Panc1 (cell line): ENCODE measurements at places on chromosomes 3 and 15. TPM values are rescaled to one million over a fixed set of nuclear protein-coding genes. Genes with fewer than 3 reads are reported as not detected.
A peak's percentile ranks its signal among the peaks of the same experiment; 100 is the strongest.

- no peaks in the 10 kb centered on the region; the same call in 1 of the 2 replicates for H3K27me3 ChIP-seq
- H3K36me3 ChIP-seq = no peaks in the 10 kb centered on the region
- no peaks in the 10 kb centered on the region for H3K4me1 ChIP-seq
- no peak for DNase-seq
- no peak overlapping the region for H3K4me3 ChIP-seq
- H3K27ac ChIP-seq = no peak overlapping the region
Observed at GRCh38 chr15:32108661-32109060, 78.3 kb downstream of the CHRNA7 start.

LINGO1 gene
- 18.2 TPM for total RNA-seq

GRCh38 chr3:150359381-150359780, 48.7 kb upstream of the TSC22D2 start:
- H3K4me1 ChIP-seq = peaks cover 13% of the 10 kb centered on the region
- H3K36me3 ChIP-seq = no peaks in the 10 kb centered on the region
- H3K4me3 ChIP-seq = no peak overlapping the region
- no peaks in the 10 kb centered on the region for H3K27me3 ChIP-seq

GRCh38 chr3:53293867-53294266, 38.0 kb upstream of the TKT start:
- no peak overlapping the region for H3K27ac ChIP-seq
- DNase-seq = no peak
- H3K27me3 ChIP-seq = no peaks in the 10 kb centered on the region
- no peaks in the 10 kb centered on the region; the same call in none of the 2 replicates for H3K36me3 ChIP-seq
- no peaks in the 10 kb centered on the region for H3K4me1 ChIP-seq

DNA sequence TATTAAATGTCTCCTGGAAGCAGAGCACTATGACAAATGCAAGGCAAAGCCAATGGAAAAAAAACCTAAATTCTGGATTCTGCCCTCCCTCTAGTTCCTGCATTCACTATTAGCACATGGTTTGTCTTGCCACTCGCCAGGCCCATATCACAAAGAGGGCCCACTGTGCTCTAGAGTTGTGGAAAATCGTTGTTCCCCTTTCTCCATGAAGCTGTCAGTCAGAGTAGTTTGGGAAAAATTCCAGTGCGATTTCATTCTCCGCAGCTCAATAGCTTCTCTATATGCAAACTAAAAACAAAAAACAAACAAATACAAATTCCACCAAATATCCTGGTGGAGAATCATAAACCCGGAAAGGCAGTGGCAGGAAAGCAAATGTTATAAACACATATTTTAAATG, 77.3 kb downstream of the RORA start:
- no peaks in the 10 kb centered on the region for H3K36me3 ChIP-seq
- no peak overlapping the region for H3K27ac ChIP-seq
- no peaks in the 10 kb centered on the region for H3K4me1 ChIP-seq

GRCh38 chr3:134803652-134804051, 8.6 kb downstream of the EPHB1 start:
- H3K4me3 ChIP-seq = no peak overlapping the region
- H3K27ac ChIP-seq = no peak overlapping the region
- peaks cover 13% of the 10 kb centered on the region for H3K27me3 ChIP-seq
- H3K36me3 ChIP-seq = no peaks in the 10 kb centered on the region

DZIP1L gene
- 11.1 TPM for total RNA-seq

GRCh38 chr15:28107111-28107903, 8.2 kb upstream of the OCA2 start:
- no peaks in the 10 kb centered on the region for H3K27me3 ChIP-seq
- DNase-seq = no peak
- H3K4me1 ChIP-seq = no peaks in the 10 kb centered on the region
- no peak overlapping the region for H3K27ac ChIP-seq
- H3K4me3 ChIP-seq = no peak overlapping the region

DNA sequence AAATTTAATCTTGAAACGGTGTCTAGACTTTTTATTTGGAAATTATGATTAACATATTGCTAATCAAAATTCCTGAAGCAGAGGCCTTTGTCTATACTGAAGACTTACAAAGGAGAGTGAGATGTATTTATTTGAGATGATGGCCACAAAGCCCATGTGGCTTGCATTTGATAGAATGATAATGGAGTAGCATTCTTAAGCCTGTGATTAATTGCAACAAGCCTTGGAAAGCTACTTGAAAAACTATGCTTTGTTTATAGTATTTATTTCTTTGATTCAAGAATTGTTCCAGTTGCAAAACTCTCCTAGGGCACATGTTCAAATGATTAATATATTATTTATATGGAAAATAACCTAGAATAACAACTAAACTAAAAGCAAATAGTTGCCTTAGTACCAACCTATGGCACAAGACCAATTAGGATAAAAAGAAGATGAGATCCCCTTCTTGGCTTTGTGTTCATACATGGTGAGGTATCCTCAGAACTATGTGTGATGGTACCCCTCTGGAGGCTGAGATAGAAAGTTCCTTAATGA, 244.1 kb upstream of the TBL1XR1 start:
- peaks cover 12% of the 10 kb centered on the region; the same call in 1 of the 2 replicates for H3K4me1 ChIP-seq
- H3K27ac ChIP-seq = peak overlapping the region; percentile 79; the same call in 1 of the 2 replicates
- DNase-seq = no peak
- no peak overlapping the region for H3K4me3 ChIP-seq
- no peaks in the 10 kb centered on the region for H3K27me3 ChIP-seq

- H3K4me1 ChIP-seq = peaks cover 21% of the 10 kb centered on the region
- no peaks in the 10 kb centered on the region; the same call in 1 of the 2 replicates for H3K36me3 ChIP-seq
- no peak for DNase-seq
- H3K27me3 ChIP-seq = no peaks in the 10 kb centered on the region; the same call in 1 of the 2 replicates
Observed at GRCh38 chr3:138184994-138185393, 2.1 kb upstream of the ARMC8 start.

GRCh38 chr15:20344601-20345400, 196.8 kb downstream of the GOLGA6L6 start:
- H3K4me3 ChIP-seq = no peak overlapping the region
- no peak for DNase-seq
- H3K4me1 ChIP-seq = no peaks in the 10 kb centered on the region
- no peaks in the 10 kb centered on the region for H3K27me3 ChIP-seq
- no peaks in the 10 kb centered on the region for H3K36me3 ChIP-seq

DNA sequence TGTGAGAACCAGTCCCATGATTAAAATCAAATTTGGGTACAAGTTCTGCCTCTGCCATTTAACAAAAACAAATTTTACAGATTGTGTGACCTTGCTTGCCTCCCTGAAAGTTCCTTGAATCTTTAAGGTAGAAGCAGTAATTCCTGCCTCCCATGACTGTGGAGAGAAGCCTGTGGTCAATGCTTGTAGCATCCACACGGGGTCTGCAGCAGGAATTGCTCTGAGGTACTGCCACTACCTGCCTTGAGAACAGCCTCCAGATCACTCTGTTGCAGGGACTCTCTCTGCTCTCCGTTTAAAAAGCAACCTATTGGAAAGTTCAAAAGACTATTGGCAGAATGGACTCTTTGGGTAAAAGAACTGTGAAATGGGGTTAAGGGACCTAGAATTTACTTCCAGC, 75.9 kb downstream of the SST start:
- no peaks in the 10 kb centered on the region for H3K36me3 ChIP-seq
- peaks cover 2% of the 10 kb centered on the region; the same call in 1 of the 2 replicates for H3K27me3 ChIP-seq
- H3K4me1 ChIP-seq = no peaks in the 10 kb centered on the region; the same call in 1 of the 2 replicates

- H3K36me3 ChIP-seq = no peaks in the 10 kb centered on the region
- no peak overlapping the region for H3K4me3 ChIP-seq
- no peak for DNase-seq
- no peaks in the 10 kb centered on the region for H3K27me3 ChIP-seq
Observed at GRCh38 chr15:100726421-100727190, 124.2 kb downstream of the ASB7 start.

DNA sequence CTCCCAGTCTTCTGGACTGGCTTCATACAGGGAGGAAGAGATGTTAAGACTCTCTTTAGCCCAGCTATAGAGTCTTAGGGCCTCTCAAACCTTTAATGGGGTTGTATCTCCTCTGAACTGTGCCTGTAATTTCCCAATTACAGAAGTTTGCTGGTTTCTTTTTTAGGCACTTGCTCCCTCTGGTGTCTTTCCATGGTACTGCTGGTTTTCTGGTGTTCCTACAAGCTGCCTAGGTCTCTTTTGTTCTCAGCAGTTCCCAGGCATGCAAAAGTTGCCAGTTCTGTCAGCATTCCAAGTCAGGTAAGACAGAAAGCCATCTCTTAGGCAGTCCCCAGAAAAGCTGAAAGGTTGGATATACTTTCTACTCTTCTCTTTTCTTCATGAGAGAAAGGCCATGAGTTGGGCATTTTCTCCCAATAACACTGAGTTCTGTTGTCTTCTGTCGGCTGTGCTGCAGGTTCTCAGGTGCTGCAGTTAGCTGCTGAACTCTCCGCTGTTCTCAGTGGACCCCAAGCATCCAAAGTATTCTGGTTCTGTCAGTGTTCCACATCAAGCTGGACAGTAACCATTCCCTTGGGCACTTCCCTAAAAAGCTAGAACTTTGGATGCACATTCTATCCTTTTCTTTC, 54.4 kb upstream of the EHHADH start:
- H3K4me1 ChIP-seq = no peaks in the 10 kb centered on the region
- H3K4me3 ChIP-seq = no peak overlapping the region
- DNase-seq = peak; percentile 45
- H3K36me3 ChIP-seq = no peaks in the 10 kb centered on the region

RHOV gene
- total RNA-seq = 4.2 TPM

C3orf20 gene
- not detected for total RNA-seq

DUOXA2 gene
- not detected for total RNA-seq

CISH gene
- 0.57 TPM for total RNA-seq

DNA sequence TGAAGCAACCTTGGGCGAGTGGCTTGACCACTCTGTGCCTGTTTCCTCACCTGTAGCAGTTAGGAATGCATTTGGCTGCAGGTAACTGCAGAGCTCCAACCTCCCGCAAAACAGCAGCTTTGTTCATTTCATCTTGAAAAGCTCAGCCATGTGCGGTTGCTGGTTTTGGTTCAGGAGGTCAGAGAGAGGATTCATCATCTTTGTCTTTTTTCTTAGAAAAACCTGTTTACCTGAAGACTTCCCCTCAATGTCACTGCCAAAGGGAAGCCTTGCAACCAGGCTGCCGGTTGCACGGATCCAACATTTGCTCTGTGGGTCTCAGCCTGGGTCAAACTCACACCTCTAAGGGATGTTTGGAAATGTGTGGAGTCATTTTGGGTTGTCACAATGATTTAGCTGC, 16.4 kb upstream of the FURIN start:
- H3K4me1 ChIP-seq = no peaks in the 10 kb centered on the region
- DNase-seq = no peak
- H3K36me3 ChIP-seq = no peaks in the 10 kb centered on the region
- H3K27me3 ChIP-seq = no peaks in the 10 kb centered on the region

LMAN1L gene
- not detected for total RNA-seq

RBP2 gene
- total RNA-seq = not detected

- H3K36me3 ChIP-seq = no peaks in the 10 kb centered on the region
- H3K4me3 ChIP-seq = no peak overlapping the region
- no peak overlapping the region for H3K27ac ChIP-seq
- H3K27me3 ChIP-seq = no peaks in the 10 kb centered on the region
- H3K4me1 ChIP-seq = no peaks in the 10 kb centered on the region
Observed at GRCh38 chr15:95041297-95041696, 809.9 kb downstream of the MCTP2 start.

DNA sequence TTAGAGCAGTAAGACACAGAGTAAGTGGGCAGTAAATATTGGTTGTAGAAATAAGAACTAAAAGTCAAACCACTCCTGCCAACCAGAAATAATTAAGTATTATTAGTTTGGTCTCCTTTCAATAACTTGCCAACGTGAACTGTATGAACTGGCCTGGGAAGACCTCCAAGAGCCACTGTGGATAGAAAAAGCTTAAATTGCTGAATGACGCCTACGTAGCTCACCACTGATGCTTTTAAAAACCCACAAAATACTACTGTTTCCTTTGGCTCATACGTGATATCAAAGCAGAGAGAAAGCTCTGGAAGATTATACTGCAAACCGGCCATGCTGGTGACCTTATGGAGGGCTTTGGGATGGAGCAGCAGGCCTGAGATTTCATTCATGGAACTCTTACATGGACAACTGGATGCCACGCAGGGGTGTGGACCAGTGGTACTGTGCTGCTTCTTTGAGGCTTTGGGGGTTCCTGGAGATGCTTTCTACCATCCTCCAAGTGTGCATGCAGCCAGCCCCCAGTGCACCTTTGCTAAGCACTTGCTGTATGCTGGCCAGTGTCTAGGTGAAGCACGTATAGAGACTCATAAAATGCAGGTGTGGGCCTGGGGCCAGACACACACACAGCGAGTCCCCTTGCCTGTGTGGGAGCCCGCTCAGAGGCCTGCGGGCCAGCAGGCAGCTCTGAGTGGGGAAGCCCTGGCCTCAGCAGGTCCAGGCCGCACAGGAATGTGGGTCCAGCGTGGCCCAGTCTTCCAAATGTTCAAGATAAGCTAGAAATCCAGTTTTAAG, 66.8 kb downstream of the ABTB1 start:
- no peaks in the 10 kb centered on the region for H3K4me1 ChIP-seq
- no peak overlapping the region for H3K4me3 ChIP-seq
- H3K27ac ChIP-seq = no peak overlapping the region
- peaks cover 2% of the 10 kb centered on the region; the same call in 1 of the 2 replicates for H3K27me3 ChIP-seq
- DNase-seq = no peak

DNA sequence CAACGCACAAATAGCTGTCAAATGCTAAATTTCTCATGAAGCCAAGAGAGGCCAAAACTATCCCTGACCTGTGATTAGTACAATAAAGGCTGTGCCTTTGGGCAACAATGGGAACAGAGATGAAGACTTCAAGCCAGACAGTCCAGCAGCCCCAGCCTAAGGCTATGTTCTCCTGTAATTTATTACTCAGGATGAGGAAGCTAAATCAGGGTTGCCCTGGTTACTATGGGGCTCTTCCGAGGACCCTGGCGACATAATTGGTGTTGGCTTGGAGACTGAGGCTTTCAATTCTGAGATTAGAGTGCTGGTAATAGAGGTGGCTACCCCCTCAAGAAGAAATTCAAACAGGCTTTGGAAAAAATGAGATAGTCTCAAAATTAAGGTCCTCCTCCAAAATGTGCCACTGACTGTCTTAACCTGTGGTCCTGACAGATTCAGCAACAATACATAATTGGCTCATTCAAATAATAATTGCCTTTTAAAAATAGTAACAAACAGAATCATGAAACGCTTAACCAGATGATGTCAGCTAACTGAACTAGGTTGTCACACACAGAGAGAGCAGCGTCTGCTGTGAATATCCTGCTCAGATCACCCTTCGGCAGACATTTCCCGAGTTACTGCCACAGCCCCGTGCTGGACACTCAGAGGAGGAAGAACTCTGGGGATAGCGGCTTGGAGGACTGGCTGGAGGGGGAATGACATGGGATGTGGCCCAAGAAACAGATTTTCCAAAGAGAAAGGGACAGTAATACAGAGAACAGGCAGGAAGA, 43.0 kb downstream of the NSMCE3 start:
- H3K4me3 ChIP-seq = no peak overlapping the region
- H3K36me3 ChIP-seq = no peaks in the 10 kb centered on the region
- peaks cover 9% of the 10 kb centered on the region for H3K27me3 ChIP-seq
- H3K27ac ChIP-seq = no peak overlapping the region
- no peaks in the 10 kb centered on the region for H3K4me1 ChIP-seq
- no peak for DNase-seq

GRCh38 chr15:70863450-70864218, 9.7 kb upstream of the LARP6 start:
- 0 out of 2 replicates have a peak, but pooled peaks cover 5% of the 10 kb centered on the region for H3K4me1 ChIP-seq
- H3K36me3 ChIP-seq = no peaks in the 10 kb centered on the region
- peak overlapping the region; percentile 46 for H3K27ac ChIP-seq
- H3K4me3 ChIP-seq = no peak overlapping the region

GRCh38 chr3:178658694-178659325, 122.6 kb downstream of the KCNMB2 start:
- H3K27ac ChIP-seq = no peak overlapping the region
- H3K4me3 ChIP-seq = no peak overlapping the region
- H3K36me3 ChIP-seq = no peaks in the 10 kb centered on the region
- no peaks in the 10 kb centered on the region for H3K4me1 ChIP-seq
- DNase-seq = no peak

ZCWPW2 gene
- 0.82 TPM for total RNA-seq

TRPM1 gene
- not detected for total RNA-seq

CYP11A1 gene
- 0.57 TPM for total RNA-seq

DNASE1L3 gene
- not detected for total RNA-seq
